Urothelium cell line (cell line): ENCODE measurements at places on chromosomes 16 and 17.

DNA sequence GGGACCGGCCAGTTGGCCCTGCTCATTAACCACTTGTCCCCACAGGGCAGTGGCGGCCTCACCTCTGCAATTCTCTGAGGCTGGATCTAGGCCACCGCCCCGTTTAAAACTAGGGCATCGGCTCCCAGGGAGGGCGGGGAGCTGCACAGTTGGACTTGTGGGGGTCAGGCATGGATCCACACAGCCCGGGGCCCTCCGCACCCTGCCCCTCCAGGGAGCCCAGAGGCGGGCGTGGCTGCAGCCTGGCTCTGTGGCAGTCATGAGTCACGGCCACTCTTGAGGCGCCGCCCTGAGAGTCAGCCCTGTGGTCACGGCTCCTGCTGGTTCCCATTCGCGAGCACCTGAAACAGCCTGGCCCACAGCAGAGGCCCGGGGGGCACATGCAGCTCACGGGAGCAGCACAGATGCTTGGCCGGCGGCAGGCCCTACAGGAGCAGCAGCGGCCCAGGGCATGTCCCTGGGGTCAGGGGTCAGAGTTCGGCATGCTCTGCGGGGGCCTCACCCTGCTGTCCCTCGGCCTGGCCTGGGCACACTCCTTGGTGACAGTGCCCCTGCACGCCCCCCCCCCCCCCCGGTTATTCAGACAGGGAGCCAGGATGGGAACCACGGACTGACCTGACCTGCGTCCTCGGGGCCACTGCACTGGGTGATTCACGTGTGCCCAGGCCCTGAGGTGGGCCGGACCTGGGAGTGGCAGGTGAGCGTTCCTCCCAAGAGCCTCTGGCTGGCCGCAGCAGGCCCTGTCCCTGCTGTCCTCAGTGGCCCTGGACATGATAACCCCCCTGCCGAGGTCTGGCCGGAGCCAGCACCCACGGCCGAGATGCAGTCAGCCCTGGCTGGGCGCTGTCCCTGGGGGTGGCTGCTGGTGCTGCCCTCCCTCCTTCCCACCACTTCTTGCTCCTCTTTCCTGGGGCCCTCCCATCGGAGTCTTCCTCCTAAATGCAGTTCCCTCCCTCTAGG, 8.2 kb downstream of the CAPN15 start:
- peak; percentile 64 for DNase-seq

DNA sequence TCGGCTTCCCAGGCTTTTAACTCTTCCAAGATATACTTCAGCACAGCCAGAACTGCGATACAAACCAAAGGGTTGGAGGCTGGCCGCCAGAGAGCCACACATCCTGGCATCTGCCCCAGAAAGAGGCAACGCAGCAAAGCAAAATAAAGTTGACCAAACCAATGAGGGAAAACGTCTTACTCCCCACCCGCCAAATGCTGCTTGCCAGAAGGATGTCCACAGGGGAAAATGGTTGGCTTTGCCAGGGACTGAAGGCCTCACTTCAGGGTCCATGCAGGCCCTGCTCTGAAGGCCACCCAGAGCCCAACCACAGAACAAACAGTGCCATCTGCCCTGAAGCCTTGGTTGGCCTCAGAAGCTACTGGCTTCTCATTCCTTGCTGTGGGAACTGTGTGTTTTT, 15.0 kb downstream of the CACNG1 start:
- DNase-seq: no peak

DNA sequence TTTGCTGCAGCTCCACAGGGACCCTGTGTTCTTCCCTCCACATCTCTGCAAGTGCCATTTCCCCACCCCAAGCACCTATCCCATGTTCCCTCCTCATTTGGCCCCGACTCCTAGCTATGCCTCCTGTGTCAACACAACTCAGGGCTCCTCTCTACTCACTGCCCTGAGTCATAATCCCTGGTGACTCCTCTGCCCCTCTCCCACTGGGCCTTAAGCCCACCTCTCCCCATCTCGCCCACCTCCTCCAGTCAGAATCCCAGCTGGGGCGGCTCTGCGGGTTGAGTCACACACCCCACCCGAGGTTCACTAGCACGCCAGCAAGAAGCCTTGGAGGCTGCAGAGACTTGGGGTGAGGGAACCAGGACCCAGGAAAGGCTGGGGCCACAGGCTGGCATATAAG, 346.2 kb downstream of the FOXL1 start:
- peak; percentile 71 for DNase-seq

- peak; percentile 62 for DNase-seq
These were observed 139.7 kb downstream of the SEC14L1 start for GRCh38 chr17:77280304-77281121.

- DNase-seq: no peak
These were observed 33.9 kb upstream of the SNN start for GRCh38 chr16:11634312-11634711.

DNA sequence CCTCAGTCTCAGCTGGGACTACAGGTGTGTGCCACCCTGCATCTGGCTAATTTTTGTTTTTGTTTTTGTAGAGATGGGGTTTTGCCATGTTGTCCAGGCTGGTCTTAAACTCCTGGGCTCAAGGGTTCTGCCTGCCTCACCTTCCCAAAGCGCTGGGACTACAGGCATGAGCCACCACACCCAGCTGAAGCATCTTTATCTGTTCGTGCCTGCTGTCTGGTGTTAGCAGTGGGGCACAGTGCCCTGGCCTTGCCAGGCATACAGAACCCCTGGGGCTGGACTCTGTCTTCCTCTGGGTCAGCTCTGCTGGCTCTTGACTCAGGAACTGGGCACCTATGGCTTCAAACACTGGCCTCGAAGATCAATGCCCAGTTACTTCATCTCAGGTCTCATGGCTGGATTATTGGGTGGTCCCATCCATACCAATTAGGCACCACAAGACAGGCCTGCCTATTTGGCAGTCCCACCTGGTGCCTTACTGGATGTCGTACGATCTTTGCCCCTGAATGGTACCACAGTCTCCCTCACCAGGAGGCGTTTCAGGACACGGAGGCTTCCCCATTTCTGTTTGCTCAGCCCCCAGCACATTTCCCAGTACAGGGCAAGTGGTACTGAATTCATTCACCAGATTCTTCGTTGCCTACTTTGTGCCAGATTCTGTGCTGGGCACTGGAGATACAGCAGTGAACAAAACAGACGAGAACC, 99.3 kb downstream of the RAB11FIP4 start:
- DNase-seq: no peak

DNA sequence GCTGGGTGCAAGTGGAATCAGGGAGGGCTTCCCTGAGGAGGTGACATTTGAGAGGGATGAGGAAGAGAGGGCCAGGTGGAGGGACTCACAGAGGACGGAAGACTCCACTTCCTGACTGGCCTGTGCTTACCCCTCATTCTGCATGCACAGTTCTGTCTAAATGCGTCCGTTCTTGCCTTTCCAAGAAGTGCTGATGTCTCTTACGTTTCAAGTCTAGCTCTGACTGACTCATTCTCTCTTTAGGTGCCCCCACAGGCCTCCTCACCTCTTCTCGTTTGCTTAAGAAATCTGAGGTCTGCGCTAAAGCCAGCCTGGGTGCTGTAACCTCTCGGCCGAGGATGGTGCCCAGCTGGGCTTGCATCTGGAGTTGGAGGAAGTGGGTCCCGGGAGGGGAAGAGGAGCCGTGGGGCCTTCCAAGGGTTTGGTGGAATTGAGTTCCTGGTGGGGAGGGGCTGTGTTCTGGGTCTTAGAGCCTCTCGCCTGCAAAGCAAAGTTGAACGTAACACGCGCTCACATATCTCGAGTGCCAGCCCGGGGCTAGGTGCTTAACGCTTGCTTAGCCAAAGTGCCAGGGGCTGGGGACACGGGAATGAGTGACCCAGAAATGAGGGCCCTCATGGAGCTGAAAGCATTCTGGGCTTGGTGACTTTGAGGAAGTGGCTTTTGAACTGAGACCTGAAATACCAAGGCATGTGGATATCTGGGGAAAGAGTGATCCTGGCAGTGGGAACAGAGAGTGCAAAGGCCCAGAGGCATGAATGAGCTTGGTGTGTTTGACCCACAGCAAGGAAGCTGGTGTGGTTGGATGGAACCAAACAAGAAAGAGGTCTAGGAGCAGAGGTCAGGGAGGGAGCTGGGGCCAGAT, 4.8 kb downstream of the IL4R start:
- DNase-seq: no peak

GRCh38 chr16:4298761-4299522, 16.9 kb upstream of the GLIS2 start:
- DNase-seq: peak; percentile 98

- no peak for DNase-seq
These were observed 3.6 kb downstream of the RHOT2 start for GRCh38 chr16:671353-672131.

DNA sequence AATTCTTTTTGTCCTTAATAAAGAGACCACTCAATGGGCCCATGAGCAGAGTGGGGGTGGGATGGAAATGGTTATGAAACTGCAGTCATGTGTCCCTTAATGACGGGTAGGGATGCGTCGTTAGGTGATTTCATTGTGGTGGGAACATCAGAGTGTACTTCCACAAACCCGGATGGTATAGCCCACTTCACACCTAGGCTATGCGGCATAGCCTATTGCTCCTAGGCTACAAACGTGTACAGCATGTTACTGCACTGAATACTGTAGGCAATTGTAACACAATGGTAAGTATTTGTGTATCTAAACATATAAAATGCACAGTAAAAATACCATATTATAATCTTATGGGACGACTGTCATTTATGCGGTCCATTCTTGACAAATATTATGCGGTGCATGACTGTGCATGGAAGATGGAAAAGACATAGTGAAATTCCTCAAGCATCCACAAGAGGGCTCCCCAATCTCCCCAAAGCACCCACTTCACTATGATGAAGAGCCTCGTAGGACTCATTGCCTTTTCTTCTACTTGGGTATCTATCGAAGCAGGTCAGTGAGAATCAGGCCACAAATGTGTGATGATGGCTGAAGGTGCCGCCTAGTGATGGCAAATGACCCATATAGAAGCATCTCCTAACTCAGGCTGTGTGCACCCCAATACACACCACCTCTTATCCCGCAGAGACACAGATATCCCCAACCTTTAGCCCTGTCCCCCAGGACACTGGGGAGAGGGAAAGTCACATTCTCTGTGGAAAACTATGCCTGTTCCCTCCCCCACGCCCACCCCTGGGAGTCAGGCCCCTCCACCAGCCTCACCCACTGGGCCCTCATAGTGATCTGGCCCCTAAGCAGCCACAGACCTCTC, 43.5 kb downstream of the TBX21 start:
- DNase-seq: peak; percentile 56

- no peak for DNase-seq
These were observed 8.2 kb downstream of the CREBBP start for GRCh38 chr16:3872216-3872895.

DNA sequence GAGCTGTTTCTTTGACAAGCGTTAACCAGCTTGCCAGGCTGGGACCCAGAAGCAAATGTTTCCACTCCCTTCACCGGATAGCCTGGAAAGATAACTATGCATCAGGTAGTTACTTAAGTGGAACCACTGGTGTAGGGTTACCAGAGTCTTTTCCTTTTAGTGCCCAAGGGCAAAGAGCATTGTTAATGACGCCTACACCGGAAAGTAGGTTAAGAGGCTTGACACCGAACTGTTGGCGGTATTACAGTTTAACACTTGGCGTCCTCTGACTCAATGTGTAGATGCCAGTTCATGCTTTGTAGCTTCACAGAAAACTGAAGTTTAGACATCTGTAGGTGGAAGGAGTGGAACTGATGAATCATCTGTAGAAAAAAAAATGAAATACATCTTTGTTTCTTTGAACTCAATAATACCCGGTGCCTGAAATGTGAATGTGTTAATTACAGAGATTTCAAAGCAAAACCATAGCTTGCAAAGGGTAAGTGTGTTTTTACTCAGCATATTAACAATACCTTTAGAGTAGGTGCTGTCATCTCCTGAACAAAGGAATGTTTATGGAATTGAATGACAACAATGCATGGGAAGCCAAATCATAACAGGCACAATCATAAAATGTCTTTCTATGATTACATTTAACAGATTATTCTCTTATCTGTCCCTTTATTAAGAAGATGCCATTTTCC, 426.7 kb upstream of the SALL1 start:
- DNase-seq: peak; percentile 35

- DNase-seq: no peak
These were observed 100.7 kb upstream of the CHMP6 start for GRCh38 chr17:80890921-80891396.

- no peak for DNase-seq
These were observed 9.7 kb downstream of the CTCF start for GRCh38 chr16:67571981-67572431.

DNA sequence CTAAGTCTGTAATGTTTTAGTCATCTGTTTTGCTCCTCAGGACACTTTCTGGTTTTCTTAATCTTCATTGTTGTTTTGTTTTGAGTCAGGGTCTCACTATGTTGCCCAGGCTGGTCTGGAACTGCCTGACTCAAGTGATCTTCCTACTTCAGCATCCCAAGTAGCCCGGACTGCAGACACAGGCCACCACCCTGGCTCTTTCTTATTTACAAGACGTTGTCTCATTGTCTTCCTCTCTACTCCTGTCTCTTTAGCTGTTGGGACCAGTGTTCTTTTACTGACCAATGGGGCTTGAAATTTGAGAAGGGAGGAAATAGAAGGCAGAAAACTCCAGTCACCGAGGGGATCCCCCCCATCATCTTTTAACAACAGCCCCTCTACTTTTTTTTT, 1.2 kb downstream of the SCPEP1 start:
- DNase-seq: no peak

DNA sequence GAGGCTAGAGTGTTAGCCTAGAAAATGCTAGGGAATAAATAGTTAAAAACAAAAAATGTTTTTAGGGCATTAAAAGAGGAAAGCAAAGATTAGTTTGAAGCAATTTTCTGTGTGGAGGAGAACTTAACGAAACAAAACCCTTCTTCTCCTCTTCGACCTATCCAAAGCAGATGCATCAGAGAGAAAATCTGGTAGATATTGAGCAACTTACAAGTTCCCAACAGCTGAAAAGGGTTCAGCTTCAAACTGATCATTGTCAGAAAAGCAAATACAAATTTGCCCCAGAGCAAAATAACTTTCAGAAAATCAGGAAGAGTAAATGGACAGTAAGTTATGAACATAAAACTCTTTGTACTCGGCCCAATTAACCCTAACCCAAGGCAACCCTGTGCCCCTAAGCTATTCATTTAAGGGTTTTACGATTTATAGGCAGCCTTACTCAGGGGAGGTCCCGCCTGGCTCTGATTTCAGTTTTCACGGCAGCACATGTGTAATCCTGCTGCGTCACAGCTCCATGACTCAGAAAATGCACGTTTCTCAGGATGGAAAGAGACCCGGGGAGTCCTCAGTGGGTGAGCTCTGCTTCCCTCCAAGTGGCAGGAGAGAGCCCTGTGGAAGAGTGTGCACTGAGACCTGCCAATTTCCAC, 405.7 kb upstream of the SALL1 start:
- peak; percentile 51 for DNase-seq

DNA sequence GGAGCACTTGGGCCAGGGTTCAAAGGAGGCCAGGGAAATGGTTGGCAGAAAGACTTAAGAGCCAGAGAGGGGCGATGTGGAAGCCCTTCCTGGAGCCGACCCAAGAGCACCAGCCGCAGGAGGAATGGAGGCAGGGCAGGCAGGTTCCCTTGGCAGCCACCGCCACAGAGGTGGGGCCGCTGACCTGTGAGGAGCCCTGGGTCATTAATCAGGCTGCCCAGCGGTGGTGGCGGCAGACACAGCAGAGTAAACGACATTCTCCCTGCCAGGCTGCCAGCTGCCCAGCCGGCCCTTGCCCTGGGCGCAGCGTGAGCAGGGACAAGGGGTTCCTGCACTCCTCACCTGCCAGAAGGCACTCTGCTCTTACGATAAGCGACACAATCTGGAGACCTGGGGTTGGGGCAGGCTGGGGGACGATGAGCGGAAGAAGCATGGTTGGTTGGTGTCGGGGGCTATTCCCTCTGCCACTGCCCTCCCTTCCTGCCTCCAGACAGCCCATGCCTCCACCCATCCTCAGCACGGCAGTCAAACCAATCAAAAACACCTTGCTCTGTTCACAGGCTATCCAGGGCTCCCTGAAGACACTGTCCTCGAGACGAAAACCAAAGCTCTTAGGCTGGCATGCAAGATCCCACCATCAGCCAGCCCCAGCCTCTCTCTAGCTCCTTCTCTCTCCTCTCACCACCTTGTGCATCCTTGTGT, 40.9 kb downstream of the PLXDC1 start:
- no peak for DNase-seq
